Lower lobe of right lung (tissue), 2 donors: ENCODE measurements at places on chromosomes 1 and 21. TPM values are rescaled to one million over a fixed set of nuclear protein-coding genes. Genes with fewer than 3 reads are reported as not detected.

The NTNG1 gene
- total RNA-seq, result 9.6 TPM

The NR5A2 gene
- total RNA-seq, result 1.4 TPM

- DNase-seq, result no peak
Observed at GRCh38 chr1:67719329-67720196, 34.6 kb downstream of the GADD45A start.

The MYOG gene
- not detected for total RNA-seq

GRCh38 chr1:153533689-153534201 lies 2.0 kb downstream of the S100A6 start:
- no peak for DNase-seq

GRCh38 chr1:109897259-109897955 lies 13.2 kb upstream of the CSF1 start:
- DNase-seq, result no peak

DNA sequence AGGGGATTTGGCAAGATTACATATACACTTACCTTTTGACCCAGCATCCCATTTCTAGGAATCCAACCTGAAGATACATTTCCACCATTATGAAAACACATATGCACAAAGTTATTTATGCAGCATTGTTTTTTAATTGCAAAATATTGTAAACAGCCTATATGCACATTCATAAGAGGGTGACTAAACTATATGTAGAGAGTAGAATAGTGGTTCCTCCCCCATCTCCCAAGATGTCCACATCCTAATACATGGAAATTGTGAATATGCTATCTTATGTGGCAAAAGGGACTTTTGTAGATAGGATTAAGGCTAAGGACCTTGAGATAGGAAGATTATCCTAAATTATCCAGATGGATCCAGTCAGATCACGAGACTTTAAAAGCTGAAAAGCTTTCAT lies 91.6 kb downstream of the CLEC20A start:
- no peak for DNase-seq

DNA sequence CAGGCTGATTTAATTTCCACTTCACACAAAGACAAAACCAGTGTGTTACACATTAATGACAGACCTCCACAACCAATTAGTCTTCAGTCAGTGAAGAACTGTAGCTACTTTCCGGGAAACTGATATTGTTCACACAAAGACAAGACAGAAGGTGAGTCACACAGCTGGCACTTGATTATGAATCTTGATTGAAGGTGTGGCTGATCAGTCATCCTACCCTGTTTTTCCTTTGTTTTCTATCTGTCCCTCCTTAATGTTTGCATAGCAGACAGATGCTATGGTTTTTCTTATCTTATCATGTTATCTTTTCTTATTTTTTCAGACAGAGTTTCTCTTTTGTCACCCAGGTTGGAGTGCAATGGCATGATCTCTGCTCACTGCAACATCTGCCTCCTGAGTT lies 185.1 kb upstream of the GREM2 start:
- DNase-seq, result no peak

- no peak for DNase-seq
Observed at GRCh38 chr21:45196620-45197019, 91.1 kb downstream of the POFUT2 start.

GRCh38 chr1:45304311-45305081 lies 22.2 kb upstream of the HPDL start:
- no peak for DNase-seq

DNA sequence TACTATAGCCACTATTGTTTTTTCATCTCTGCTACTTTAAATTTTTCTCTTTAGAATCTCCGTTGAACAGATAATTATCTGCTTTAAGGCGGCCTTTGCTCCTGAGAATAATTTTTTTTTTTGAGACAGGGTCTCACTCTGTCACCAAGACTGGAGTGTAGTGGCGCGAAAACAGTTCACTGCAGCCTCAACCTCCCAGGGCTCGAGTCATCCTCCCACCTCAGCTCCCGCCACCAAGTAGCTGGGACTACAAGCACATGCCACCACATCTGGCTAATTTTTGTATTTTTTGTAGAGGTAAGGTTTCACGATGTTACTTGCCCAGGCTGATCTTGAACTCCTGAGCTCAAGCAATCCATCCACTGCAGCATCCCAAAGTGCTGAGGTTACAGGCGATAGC lies 28.6 kb downstream of the TRIT1 start:
- no peak for DNase-seq
